ENCODE measurements at places on chromosomes 1 and 21.

GRCh38 chr1:203901581-203901980 is 40.2 kb downstream of the SNRPE start:
- DNase-seq = no peak

- DNase-seq = no peak
Measured at GRCh38 chr21:44748621-44749020, 37.2 kb upstream of the TSPEAR start.

- no peak for DNase-seq
Measured at GRCh38 chr1:215202868-215203267, 120.3 kb downstream of the KCNK2 start.

DNA sequence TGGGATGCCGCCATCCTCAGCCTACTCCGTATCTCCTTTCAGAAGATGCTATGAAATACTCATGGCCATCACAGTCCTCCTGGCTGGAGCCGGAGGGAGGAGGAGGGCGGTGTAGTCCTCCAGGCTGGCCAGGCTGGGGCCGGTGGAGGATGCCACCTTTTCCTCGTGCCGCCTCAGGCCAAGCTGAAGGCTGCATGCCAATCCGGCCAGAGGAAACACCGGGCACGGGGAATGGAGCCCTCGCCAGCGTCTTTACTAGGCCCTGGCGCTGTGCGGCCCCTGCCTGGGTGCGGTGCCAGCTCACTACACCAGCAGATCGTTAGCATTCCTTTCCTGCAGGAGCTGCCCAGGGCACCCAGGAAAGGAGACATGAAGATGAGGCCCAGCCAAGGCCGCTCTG is 70.1 kb downstream of the CASZ1 start:
- no peak for DNase-seq

GRCh38 chr1:63812071-63812700 is 38.4 kb downstream of the ROR1 start:
- no peak for DNase-seq

GRCh38 chr21:45828580-45829570 is 152.7 kb upstream of the COL6A1 start:
- DNase-seq = no peak

DNA sequence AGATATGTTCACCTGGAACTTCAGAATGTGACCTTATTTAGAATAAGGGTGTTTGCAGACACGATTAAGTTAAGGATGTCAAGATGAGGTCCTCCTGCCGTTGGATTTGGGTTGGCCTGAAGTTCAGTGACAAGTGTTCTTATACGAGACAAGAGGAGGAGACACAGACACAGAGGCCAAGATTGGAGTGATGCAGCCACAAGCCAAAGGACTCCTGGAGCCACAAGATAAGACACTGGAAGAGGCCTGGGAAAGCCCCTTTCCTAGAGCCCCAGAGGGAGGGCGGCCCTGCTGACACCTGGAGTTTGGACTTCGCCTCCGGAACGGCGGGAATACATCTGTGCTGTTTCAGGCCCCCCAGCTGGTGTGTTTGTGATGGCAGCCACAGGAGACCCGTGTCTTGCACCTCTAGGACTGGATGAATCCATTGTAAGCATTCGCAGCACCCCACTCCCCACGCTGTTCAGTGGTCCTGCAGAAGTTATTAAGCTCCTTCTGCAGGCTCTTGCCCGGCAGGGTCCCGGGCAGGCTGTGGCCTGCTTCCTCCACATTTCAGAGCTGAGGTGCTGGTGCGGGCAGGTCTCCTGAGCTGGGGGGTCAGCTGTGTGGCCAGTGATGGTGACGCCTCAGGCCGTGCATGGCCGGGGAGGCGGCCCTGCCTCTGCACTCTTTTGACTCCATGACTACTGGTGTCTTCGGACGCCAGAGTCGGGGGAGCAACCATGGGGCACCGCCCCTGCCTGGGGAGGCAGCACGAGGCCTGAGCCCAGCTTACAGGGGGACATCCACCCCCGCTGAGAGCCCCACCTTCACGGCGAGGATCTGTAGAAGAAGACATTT is 34.6 kb downstream of the UMODL1 start:
- no peak for DNase-seq
